T follicular helper cell (primary cell): ENCODE measurements at places on chromosomes 16 and 17.

DNA sequence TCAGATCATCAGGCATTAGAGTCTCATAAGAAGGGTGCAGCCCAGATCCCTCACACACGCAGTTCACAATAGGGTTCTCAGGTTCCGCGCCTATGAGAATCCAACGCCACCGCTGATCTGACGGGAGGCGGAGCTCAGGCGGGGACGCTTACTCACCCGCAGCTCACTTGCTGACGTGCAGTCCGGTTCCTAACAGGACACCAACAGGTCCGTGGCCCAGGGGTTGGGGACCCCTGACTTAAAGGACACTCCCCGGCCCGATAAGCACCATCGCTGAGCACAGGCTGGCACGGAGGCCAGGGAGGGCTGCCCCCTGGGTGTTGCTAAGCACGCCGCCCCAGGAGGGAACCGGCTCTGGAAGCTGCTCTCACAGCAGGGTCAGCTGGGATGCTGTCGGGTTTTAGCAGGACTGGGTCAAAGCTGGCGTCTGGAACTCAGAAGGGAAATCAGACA, 30.1 kb upstream of the BAHCC1 start:
- no peak for DNase-seq

DNA sequence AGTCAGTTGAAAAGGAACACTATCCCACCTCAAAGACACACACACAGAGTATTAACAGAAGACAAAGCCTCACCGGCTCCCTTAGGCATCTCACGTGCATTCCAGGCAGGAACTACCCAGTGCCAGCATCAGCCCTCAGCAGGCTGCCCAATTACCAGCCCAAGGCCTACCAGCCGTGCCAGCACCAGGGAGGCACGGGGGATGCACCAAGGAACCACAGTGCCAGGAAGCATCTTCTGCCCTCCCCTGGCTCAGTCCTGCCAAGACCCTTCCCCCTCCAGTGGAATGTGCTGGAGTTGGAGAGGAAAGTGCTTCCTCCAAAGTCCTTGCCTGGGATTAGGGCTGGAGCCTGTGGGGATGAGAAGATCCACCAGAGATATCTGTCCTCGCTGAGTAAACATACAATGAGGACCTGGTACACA, 11.0 kb upstream of the KRT19 start:
- DNase-seq = no peak

- no peak for DNase-seq
Measured at GRCh38 chr16:55810451-55810961, 22.4 kb downstream of the CES1 start.

DNA sequence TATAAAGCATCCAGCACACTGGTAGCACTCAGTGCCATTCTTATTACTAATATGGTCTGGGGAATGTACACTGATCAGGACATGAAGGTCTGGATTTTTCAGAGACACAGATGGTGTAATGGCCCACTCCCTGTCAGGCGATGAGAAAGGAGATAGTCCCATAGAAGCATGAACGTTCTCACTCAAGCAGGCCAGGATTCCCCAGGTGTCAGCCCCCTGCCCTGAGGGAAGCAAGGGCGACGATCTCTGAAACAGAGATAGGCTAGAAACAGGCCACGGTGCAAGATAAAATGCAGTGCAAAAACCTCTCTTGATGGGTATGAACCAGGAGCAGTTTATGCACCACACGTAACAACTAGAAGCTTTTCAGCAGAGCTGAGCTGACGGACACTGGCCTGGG, 10.6 kb downstream of the PRPSAP1 start:
- DNase-seq = no peak

DNA sequence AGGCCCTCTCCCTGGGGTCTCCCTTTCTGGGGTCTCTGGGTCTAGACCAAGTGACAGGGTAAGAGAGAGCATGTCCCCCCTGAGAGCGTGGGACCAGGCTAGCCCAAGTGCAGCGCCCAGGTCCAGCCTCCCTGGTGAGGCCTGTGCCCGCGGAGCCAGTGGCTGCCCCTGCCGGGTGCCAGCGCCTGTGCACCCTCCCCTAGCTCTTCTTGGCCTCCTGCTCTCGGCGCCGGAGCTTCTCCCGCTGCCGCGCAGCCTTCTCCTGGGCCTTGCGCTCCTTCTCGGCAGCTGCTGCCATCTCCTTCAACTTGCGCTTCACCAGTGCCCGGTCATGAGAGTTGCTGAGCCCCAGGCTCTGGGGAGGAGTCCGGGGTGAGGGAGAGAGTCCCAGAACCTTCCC, 17.3 kb downstream of the SAMD14 start:
- no peak for DNase-seq

GRCh38 chr17:43983515-43984411, 20.7 kb upstream of the NAGS start:
- DNase-seq = no peak

DNA sequence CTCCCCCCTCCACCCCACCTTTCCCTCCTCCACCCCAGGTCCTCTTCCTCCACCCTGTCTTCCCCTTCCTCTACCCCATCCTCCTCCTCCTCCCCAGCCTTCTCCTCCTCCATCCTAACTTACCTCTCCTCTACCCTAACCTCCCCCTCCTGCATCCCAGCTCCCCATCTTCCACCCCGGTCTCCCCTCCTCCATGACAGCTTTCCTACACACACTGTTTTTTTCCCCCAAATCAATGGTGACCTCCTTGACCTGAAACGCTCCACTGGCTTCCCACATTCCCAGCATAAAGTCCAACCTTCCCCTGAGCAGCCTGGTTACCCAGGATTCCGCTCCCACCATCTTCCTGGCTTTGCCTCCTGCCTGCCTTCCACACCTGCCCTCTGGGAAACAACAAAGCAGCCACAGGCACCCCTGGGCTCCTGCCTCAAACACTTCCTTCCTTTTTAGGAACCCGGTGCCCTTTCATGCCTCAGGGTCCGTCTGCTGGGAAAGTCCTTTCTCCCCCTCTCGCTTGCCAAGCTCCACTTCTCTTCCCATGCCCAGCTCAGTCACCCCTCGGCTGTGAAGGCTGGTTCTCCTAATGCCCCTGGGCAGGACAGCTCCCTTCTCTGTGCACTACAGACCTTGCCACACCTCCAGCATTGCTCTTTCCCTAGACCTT, 2.1 kb downstream of the RGS9 start:
- no peak for DNase-seq

DNA sequence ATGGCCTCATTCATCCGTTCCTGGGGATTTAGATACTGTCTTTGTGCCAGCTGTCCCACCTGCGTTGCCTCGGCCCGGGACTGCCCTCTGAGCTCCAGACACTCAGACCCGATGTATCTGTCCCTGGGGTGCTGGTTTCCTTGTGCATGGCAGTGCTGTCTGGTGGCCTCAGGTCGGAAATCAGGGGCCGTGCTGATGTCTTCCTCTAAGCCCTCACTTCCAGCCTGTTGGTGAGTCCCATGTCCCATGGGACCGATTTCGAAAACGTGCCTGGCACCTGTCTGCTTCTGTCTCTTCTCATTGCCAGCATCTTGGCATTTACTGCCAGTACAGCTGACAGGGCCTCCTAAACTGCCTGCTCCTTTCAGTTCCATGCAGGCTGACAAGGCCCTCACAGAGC, 22.1 kb downstream of the NT5M start:
- no peak for DNase-seq

DNA sequence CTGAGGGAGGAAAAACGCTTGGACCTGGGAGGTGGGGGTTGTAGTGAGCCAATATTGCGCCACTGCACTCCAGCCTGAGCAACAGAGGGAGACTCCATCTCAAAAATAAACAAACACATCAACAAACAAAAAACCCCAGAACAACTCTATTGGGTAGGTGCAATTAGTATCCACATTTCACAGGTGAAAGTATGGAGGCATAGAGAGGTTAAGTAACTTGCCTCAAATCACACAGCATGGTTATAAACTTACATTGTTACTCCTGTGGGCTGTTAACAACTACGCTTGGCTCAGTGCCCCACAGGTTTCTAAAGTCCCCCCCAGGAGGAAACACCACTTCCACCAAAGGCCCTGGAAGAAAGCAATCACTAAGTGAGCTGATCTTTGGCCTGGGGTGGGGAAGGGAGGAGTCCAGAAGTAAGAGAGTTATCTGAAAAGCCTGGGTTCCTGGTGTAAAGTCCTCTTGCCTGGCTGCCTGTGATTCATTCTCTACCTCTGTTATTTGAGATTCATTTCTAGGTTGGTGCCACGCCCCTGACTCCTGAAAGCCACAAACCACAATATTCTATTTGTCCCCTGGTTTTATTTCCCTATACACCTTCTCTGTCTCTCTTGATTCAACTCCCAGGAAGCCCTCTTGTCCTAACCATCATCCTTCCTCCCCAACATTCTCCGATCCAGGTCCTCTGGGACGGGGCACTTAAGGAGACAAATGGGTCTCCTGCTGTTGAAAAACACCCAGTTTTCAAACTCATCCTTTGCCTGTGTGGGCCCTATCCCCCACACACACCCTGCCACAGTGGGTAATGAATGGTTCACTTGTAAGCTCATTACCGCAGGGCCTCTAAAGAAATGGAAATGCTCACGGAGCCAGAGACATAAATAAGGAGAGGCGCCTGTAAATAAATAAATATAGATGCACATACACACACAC, 195.4 kb downstream of the XYLT1 start:
- DNase-seq = no peak

- DNase-seq = no peak
Measured at GRCh38 chr17:31493656-31494155, 102.2 kb downstream of the RAB11FIP4 start.

DNA sequence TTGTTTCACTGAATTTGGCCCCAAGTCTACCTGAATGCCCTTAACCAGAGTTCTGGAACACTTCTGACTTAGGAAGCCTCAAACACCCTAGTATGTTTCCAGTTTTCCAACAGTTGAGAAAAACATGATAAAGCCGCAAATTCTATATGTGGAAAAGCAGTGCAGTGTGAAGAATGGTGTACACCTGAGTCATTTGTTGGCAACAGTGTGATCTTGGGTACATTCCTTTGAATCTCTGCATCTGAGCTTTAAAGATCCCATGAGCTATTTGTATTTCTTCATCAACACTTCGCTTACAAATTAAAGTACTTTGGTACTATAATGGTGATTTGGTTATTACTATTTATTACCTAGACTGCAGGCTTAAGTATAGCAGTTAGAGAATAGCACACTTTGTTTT, 93.6 kb upstream of the TBX2 start:
- DNase-seq = no peak
